ENCODE measurements at places on chromosomes 3 and 15.

DNA sequence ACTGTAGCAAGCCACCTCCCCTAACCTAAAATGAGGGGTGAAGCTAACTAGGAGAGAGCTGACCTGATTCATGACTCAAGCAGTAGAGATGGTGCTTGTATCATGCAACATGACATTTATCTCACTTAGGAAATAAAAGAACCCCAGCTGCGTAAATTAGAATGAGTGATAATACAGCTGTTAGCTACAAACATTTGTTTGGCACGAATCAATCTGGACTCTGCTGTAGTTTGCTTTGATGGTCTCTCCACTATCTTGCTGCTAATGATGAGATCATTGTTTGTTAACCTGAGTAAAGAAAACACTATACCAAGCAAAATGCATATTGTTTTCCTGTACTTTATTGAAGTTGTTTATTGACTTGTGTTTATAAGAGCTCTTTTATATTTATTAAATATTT is 92.6 kb downstream of the ALDH1A2 start:
- no peak for DNase-seq

DNA sequence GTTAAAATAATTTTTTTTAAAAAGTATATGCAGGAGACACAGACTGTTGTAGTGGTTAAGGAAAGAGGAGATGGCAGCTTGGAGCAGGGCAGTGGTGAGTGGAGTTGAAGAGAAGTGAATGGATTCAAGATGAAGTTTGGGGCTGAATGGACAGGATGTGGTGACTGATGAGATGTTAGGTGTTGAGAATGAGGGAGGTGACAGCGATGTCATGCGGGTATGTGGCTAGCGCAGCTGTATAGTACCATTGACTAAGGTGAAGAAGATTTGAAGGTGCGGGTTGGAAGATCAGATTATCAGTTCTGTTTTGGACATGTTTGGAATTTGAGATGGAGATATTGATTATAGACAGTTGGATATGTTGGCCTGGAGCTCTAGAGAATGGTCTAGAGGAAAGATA is 20.1 kb downstream of the FBXO22 start:
- no peak for DNase-seq

GRCh38 chr15:67836477-67836876 is 3.4 kb downstream of the RNU6-1 start:
- peak; percentile 67 for DNase-seq

DNA sequence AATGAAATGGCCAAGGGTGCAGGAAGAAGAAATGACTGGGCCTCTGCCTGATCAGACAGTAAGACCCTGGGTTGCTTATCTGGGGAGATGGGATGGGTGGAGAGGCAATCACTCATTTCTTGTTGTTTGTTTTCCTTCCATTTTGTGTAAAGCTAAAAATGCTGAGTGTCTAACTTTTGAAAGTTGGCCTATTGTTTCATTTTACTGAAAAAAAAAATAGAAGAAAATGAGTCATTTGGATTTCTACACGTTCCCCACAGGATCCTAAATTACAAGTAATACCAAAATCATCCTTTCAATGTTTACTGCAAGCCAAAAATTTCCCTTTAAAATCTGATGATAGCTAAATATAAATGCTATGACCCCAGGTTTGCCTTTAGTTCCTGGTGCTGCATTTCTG is 30.6 kb downstream of the PTX3 start:
- no peak for DNase-seq

GRCh38 chr3:183159333-183159732 is 3.2 kb downstream of the LAMP3 start:
- no peak for DNase-seq

DNA sequence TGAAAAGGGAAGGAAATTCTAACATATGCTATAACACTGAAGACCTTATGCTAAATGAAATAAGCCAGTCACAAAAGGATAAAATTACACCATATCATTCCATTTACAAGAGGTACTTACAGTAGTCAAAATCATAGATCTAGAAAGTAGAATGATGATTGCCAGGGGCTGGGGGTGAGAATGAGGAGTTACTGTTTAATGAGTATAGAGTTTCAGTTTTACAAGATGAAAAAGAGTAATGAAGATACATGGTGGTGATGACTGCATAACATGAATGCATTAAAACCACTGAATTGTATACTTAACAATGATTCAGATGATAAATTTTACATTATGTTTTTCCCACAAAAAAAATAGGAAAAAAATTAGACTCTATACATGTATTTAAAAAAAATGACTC is 152.6 kb downstream of the SCAPER start:
- no peak for DNase-seq

- peak; percentile 73 for DNase-seq
Observed at GRCh38 chr15:25863111-25863967, at the start of gene ATP10A. Gene ATP10A (minus strand): TSS chr15:25863327. CDS start chr15:25863096, 231 bp downstream.

- peak; percentile 2 for DNase-seq
Observed at GRCh38 chr3:102593812-102594602, 159.2 kb downstream of the ZPLD1 start.

- DNase-seq, result no peak
Observed at GRCh38 chr15:69946870-69947269, 150.8 kb downstream of the TLE3 start.

DNA sequence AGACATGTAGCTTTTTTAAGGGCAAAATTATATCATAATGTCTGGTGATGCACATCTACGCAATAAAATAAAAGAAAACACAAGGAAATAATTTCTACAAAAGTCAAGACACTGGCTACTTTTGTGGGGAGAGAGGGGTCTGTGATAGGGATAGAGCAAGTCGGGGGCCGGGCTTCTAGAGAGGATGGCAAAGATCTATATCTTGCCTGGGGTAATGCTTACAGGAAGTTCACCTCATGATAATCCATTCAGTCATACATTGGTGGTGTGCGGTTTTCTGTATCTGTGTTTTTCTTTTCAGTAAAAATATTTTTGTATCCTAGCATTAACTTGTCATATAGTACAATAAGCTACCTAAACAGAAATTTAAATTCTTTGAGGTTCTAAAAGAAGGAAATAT is 178.8 kb downstream of the ARRDC4 start:
- no peak for DNase-seq

- DNase-seq, result peak; percentile 6
Observed at GRCh38 chr15:69910514-69910913, 187.2 kb downstream of the TLE3 start.

GRCh38 chr3:14329116-14329830 is 73.1 kb upstream of the SLC6A6 start:
- peak; percentile 61 for DNase-seq

DNA sequence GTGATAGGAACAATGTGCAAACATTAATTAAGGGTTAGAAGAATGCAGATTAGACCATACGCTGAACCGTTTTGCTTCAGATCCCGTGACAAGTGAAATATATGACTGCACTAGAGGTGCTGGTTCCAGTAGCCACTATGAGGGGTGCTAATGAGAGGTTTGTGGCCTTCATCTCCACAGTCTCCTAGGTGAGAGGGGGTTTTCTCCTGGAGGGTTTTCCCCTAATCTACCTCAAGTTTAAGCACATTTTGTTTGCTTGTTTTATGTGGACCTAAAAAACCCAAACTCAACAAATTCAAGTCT is 13.7 kb upstream of the SHF start:
- DNase-seq, result no peak

DNA sequence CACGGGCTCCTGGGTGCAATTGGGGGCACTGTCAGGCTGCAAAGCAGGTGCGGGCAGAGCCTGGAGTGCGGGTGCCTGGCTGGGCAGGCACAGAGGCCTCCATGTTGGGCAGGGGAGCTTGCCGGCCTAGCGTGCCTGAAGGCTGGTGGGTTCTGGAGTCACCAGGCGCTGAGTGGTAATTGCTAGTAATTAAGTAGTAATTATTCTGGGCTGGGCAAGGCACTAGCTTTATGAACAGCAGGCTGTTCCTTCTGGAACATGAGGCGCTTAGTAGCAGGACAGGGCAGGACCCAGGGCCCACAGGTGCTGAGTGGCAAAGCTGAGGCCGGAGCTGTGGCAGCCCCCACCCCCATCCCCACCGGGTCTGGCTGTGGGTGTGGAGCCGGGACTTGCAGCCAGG is 25.3 kb downstream of the PLXNA1 start:
- no peak for DNase-seq

DNA sequence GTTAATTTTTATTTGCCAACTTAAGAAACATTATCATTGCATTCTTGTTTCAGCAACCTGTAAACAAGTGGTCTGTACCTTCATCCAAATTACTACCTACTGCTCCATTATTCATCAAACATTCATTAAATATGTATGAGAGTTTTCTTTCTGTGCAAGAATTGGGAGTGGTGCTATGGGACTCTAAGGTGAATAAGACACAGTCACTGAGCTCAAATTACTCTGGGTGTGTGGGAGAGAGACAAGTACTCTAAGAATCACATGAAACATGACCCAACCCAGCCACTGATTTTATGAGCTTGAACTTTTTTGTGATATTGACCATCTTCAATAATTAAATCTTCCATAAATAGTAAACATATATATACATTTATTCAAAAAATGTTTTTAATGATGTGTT is 227.2 kb upstream of the TP63 start:
- no peak for DNase-seq

- DNase-seq, result no peak
Observed at GRCh38 chr15:81105545-81105944, 28.5 kb upstream of the CFAP161 start.

- DNase-seq, result peak; percentile 20
Observed at GRCh38 chr15:45276831-45277230, 24.8 kb downstream of the SLC28A2 start.

- no peak for DNase-seq
Observed at GRCh38 chr15:79834495-79834894, 62.3 kb downstream of the MTHFS start.

DNA sequence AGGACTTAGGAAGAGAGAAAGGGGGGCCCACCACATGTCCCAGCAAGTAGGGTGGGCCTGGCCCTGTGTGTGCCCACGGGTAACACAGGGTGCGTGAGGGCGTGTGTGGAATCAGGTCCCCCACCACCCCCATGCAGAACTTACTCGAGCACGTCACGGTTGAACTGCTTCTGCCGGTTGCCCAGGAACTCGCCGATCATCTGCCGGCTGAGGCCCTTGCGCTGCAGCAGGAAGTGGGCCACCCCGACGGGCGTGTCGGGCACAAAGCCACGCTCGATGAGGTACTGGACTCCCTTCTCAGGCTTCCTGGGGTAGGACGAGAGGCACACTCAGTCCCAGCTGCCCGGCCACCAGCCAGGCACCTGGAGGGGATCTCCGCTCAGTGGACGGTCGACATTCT is 83.1 kb upstream of the RPL32 start:
- DNase-seq, result no peak

GRCh38 chr3:94544131-94544789 is 481.4 kb downstream of the NSUN3 start:
- no peak for DNase-seq

DNA sequence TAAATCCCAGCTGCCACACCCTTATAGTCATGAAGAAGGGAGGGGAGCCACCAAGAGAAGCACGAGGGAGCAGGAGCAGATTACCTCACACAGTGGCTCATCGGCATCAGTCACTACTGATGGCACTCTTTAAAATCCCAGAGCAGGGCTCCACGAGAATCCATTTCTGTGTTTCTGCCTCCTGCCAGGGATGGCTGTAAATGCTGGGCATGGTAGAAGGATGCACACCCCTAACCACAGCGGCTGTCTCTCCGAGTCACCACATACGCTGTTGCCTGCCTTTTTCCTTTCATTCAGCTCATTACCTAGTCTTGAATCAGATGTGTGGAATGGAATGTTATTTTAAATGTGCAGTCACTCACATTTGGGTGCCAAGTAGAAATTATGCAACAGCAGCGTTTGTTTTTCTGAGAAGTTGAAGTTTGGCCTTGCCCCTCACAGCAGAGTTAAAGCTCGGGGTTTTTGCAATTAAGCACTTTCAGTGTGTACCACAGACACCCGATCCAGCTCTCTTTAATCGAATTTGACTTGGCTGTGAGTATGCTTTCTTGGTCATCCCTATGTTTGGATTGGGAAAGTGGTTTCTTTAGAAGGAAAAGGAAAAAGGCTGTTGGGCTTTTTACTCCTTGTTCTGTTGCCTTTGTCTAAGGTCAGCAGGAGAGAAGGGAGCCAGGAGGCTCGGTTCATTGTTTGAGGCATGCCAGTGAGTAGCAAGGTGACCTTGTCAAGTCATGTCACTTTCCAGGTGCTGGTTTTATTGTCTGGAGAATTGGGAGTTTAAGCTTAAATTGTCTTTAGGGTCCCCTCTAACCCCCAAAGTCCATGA is 284.2 kb upstream of the TPM1 start:
- peak; percentile 96 for DNase-seq

DNA sequence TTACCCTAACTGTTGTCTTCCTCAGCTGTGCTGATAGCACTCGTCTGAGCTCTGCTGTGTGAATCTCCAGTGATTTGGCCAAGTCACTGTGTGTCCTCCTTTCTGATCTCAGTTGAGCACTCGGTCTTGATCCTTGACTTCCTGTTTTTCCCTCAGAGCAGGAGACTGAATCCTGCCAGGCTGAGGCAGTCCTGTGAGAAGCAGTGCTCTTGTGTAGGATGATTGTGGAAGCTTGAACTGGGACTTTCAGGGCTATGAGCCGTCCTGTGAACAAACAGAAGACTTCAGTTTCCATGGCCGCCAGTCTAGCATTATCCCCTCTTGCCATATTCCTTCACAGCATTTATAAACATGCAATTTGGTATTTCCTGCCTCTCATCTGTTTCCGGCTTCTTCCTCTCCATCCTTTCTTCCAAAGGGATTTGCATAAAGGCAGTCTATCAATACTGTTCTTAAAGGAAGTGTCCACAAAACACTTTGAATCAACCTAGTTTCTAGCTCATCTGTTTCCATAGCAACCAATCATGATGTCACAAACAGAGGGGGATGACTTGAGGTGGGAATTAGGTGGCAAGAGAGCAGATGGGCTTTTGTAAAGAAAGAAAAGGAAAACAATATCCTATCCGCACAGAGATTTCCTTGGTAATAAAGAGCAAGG is 237.2 kb downstream of the AGBL1 start:
- DNase-seq, result no peak

DNA sequence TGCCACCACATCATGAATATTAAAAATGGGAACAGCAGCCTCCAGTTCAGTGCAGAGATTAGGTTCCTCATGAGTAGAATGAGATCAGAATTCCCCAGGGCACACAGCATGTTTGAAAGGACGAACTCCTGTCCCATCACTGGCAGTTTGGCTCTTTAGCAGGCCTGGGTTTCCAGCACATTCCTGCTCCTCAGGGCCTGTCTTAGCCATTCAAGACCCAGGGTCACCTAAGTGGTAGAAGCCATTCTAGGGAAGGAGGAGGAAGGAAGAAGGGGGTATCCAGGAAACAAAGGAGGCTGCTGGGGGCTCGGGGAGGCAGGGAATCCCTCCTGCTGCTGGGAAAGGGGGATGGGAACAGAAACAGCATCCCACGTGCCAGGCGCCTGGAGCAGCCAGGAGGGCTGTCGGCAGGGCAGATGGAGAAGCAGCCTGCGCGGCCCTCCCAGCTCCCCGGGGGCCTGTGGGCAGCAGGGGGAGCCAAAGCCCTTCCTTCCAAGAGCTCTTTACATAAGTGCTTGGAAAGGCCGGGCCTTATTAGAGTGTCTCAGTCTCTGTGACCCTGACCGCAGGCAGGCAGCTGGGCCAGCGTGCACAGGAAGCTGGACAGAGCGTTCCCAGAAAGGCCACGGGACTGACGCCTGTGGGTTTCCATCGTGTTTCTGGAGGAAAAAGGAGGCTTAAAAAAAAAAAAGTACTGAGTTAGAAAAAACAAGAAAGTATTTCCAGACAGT is 24.7 kb downstream of the LOXL1 start:
- DNase-seq, result peak; percentile 98

All from astrocyte of the hippocampus (primary cell).